HFF-Myc (cell line): ENCODE measurements at places on chromosomes 13 and 19.

GRCh38 chr19:5534787-5535586 lies 32.8 kb downstream of the TINCR start:
- DNase-seq, result no peak

GRCh38 chr13:43686557-43686956 lies 100.2 kb downstream of the ENOX1 start:
- DNase-seq, result peak; percentile 46

DNA sequence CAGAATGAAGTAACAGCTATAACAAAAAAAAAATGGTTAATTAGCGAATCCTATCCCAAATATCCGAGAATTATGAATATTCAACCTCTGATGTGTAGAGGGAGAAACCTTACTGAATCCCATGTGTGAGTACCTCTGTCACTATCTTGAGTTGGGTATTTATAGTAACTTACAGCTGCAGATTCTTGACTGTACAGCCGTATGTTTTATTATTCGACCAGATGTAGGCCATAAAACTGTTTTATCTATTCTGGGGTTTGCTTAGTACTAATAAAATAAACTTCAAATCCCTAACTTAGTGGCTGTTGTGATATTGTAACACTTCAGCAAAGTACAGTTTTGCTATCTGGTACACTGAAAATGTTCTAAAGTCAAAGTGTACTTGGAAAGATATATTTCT lies 120.0 kb downstream of the EFNB2 start:
- DNase-seq, result no peak

GRCh38 chr19:34838753-34839431 lies 65.9 kb upstream of the ZNF599 start:
- DNase-seq, result no peak

DNA sequence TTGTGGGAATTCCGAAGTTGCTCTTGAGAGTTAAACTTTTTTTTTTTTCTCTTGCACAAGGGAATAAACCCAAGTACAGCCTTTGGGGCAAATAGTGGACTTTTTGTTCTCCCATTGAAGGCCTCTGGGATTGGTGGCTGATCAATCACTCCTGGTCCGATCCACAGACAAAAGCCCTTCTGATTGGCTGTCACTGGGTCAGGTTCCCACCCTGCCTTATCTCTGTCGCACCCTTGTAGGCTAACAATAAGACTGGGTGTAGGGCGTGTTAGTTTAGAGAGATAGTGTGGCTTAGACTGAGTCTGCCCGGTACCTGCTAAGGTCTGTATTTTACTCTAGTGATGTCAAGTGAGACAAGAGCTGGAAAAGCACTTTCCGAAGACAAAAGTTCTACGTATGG lies 380.8 kb downstream of the NDFIP2 start:
- no peak for DNase-seq

GRCh38 chr13:78326633-78327032 lies 276.7 kb downstream of the POU4F1 start:
- DNase-seq, result no peak

DNA sequence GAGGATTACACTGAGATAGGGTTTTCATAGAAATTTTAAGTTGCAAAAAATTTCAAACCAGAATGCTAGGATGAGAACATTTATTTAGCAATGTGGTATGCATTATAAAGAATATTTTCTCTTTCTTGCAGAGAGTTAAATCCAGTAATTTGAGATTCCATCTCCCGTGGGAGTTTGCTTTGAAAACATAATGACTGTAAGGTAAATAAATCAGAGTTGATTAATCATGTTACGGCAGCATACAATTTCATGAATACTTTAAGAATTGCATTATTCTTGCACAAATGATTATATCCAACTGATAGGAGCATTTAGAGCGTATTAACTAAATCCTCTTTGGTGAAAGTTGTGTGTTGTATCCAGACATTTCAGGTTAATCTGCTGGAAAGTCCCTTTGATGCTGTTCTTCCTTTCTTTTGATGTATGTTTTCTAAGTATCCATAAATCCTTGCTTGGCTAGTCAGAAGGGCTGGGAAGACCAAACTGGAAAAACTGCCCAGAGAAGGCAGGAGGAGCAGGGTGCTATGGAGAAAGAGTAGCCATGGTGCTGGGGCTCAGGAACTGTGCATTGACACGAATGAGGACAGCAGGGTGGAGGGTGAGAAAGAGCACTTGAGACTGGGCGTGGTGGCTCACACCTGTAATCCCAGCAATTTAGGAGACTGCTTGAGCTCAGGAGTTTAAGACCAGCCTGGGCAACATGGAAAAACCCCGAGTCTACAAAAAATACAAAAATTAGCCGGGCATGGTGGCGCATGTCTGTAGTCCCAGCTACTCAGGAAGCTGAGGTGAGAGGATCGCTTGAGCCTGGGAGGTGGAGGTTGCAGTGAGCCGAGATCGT lies 4.8 kb upstream of the GJA3 start:
- DNase-seq, result no peak

- DNase-seq, result no peak
Measured at GRCh38 chr19:10416380-10417257, 3.7 kb upstream of the PDE4A start.
